Activated CD4-positive, alpha-beta T cell treated with anti-CD3 and anti-CD28 coated beads for 1 hour (primary cell): ENCODE measurements at places on chromosomes 3 and 15.

- no peak for DNase-seq
Measured at GRCh38 chr3:115652738-115653137, 29.4 kb downstream of the GAP43 start.

DNA sequence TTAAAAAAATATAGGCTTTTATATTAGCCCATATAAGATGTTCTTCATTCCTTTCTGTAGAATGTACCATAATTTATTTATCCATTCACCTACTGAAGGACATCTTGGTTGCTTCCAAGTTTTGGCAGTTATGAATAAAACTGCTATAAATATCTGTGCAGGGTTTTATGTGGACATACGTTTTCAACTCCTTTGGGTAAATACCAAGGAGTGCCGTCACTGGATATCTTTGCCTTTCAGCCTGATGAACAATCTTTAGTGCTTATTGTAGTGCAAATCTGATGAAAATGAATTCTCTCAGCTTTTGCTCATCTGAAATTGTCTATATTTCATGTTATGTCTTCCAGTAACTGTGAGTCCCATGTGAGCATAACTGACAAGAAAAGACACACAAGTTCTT is 26.6 kb upstream of the BLM start:
- no peak for DNase-seq

DNA sequence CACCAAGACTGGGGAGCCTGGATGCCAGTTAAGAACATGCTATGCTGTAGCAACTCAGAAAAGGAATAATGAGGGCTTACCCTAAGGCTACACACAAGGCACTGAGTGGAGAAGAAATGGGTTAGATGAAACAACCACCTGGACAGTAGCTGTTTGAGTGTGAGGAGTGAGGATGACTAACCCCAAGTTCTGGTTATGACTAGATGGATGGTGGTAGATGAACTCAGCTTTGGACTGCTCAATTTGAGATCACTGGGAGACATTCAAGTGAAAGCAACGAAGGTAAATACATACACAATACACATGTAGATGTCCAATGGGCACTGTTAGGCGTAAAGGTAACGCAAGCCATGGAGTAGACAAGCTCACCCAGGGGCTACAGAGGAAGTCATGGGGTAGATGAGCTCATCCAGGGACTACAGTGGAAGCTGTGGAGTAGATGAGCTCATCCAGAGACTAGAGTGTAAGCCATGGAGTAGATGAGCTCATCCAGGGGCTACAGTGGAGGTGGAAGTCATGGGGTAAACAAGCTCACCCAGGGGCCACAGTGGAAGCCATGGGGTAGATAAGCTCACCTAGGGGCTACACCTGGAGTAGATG is 98.3 kb downstream of the ANO10 start:
- DNase-seq, result no peak

DNA sequence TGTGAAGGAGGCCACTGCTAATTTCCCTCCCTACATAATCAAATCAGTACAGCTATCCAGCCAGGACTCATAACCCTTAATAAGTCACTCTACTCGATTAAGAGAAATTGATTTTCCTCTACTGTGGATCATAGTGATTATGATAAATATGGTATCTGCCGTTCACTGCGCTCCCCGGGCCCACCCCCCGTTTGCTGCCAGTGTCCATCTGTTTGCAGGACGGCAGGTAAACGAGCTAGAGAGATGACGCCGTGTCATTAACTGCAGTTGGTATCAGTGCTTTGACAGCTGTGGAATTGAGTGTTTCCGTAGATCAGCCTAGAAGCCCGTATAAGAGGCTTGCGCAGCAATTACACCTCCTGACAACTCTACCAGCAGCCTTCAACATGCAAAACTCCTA is 94.9 kb downstream of the ROBO2 start:
- no peak for DNase-seq

DNA sequence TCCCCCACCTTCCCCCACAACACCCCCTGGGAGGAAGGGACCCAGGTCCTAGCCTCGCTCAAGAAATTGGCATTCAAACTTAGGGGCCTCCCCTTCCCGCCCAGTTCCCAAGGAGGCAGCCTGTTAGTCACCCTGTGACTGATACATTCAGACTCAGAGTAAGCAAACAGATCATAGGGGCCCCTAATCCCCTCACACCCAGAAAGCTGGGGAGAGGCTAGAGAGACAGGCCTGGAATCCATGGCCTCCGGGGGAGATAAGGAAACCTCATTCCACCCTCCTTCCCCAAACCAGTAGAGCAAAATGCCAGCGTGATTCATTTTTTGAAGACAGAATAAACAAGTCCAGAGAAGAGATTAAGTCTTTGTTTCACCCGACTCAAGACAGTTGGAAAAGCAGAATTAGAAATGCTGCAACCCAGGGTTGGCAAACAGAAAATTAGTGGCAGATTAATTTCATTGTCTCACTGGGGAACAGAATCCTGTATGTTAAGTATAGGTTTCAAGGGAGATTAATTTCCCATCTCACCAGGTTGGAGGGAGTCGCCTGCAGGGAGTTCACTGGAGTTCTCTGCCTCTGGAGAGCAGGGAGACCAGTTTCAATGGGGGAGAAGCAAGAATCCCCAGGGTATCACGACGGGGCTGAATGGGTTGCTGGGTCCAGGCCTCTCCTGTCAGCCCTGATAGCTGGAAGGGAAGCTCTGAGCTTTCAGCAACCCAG is 268.3 kb downstream of the UACA start:
- DNase-seq, result no peak
